ENCODE measurements at places on chromosomes 11 and 22. TPM values are rescaled to one million over a fixed set of nuclear protein-coding genes. Genes with fewer than 3 reads are reported as not detected.

ABCG4 gene
- 0.08 TPM for total RNA-seq

KCNJ1 gene
- 0.25 TPM for total RNA-seq

CYB5R2 gene
- total RNA-seq, result 11.2 TPM

POU2F3 gene
- 0.90 TPM for total RNA-seq

PEX26 gene
- 26.1 TPM for total RNA-seq

MMP3 gene
- total RNA-seq, result 3.3 TPM

OR10D3 gene
- not detected for total RNA-seq

CDKN1C gene
- 4.2 TPM for total RNA-seq

DNAJB13 gene
- total RNA-seq, result not detected

ANKRD13D gene
- 12.1 TPM for total RNA-seq

TUBA8 gene
- total RNA-seq, result not detected

TRIM51 gene
- total RNA-seq, result not detected

AIFM3 gene
- 0.45 TPM for total RNA-seq

C11orf86 gene
- not detected for total RNA-seq

DYNC2H1 gene
- 74.0 TPM for total RNA-seq

GUCY1A2 gene
- total RNA-seq, result 1.1 TPM

LYVE1 gene
- total RNA-seq, result not detected

TYR gene
- total RNA-seq, result not detected

MYEOV gene
- 7.0 TPM for total RNA-seq

TREH gene
- not detected for total RNA-seq

ABTB2 gene
- 1.7 TPM for total RNA-seq

SCGB1A1 gene
- not detected for total RNA-seq

ARCN1 gene
- 72.4 TPM for total RNA-seq

PTPRCAP gene
- total RNA-seq, result 0.45 TPM

LMNTD2 gene
- total RNA-seq, result not detected

PDGFD gene
- 37.4 TPM for total RNA-seq

CCDC73 gene
- not detected for total RNA-seq

Measured in fibroblast of the aortic adventitia (primary cell).